ENCODE measurements at places on chromosomes 16 and 17.

DNA sequence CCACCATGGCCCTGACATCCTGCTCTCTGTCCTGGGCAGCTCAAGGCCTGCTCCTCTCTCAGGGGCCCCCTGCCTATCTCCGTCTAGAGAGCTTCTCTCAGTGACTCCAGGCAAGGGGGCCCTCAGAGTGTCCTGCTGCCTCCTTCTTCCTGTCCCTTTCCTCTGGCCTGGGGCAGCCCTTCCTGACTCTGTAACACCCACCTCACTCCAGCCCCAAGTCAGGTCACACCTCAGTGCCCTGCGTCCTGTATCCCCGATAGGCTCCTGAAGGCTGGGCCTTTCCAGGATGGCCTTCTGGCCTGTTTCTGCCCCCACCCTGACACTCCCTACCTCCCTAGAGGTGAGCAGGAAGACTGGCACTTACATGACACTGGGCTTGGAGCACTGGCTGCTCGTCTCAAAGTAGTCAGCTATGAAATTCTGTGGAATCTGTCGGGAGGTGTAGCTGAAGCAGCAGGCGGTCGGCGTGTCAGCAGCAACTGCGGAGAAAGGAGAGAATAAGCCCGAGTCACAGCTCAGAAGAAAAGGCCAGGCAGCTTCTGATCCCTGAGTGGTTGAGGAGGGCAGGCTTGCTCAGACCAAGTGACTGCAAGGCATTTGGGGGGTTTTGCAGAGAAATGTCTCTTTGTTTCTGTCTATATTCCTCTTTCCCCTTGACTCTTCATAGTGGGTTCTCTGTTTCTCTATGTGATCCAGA is 976 bp downstream of the CCL3L1 start:
- H3K4me1 ChIP-seq = no peaks in the 10 kb centered on the region
- peak; percentile 58 for DNase-seq
- no peaks in the 10 kb centered on the region for H3K36me3 ChIP-seq
- H3K4me3 ChIP-seq = no peak overlapping the region
- H3K27ac ChIP-seq = no peak overlapping the region
- H3K27me3 ChIP-seq = no peaks in the 10 kb centered on the region

DNA sequence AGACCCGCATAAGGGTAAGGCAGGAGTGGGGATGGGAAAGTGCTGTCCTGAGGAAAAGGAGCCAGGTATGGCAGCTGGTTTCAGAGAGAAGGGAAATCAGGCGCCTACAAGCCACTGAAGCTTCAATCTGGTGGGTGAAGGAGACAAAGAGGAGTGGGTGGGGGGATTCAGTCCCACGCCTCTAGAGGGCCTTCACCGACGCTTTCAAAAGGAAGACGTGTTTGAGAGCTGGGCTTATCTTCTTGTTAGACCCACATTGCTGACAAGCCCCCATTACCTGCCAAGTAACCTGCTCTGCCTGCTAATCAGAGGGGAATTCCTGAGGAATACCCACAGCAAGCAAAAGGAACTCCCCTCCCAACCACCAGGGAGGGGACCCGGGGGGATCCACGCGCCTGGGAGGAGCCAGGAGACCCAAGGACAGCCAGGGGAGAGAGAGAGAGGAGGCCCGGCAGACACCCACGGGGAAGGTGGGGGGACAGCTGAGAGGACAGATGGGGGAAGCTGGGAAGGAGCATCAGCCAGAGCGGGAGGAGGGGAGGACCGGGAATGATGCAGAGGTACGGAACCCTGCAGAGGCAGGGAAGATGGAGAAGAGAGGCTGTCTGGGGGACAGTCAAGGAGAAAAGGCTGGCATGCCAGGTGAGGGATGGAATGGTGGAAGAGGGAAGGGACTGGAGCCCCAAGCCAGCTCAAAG is 1.0 kb downstream of the MTMR4 start:
- no peak for DNase-seq
- peak overlapping the region; percentile 67 for H3K4me3 ChIP-seq
- no peaks in the 10 kb centered on the region for H3K27me3 ChIP-seq
- H3K36me3 ChIP-seq = peaks cover 40% of the 10 kb centered on the region
- peaks cover 48% of the 10 kb centered on the region for H3K4me1 ChIP-seq
- H3K27ac ChIP-seq = peak overlapping the region; percentile 84

GRCh38 chr16:89749637-89750036 is 28.3 kb downstream of the ZNF276 start:
- H3K4me1 ChIP-seq = no peaks in the 10 kb centered on the region
- no peak overlapping the region for H3K27ac ChIP-seq
- no peak for DNase-seq
- H3K36me3 ChIP-seq = no peaks in the 10 kb centered on the region

DNA sequence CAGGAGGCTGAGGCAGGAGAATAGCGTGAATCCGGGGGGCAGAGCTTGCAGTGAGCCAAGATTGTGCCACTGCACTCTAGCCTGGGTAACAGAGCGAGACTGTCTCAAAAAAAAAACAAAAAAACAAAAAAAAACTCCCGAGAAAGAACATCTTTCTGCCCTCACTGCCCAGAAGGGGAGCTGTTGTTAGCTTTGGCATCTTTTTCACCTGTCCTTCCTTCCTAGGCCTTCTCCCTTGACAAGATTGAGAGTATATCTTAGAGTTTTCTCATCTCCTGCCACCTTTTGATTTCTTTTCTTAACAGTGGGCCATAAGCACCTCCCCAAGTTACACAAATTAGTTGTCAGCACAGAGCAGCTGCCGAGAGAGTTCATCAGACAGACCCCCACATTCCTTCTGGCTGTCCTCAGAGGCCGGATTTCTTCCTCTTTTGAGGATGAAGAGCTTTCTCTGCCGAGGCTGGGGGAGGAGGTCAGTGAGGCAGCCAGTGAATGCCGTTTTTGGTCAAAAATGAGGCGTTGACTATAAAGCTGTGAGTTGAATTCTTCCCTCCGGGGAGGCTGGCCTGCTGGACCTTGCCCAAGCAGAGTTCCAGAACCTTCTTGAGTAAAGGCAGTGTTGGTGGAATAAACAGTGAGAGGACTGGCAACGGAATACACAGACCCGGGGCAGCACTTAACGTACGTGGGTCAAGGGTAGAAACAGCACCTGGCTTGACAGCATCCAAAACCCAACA is 127.0 kb downstream of the ABCC6 start:
- H3K36me3 ChIP-seq = no peaks in the 10 kb centered on the region
- no peaks in the 10 kb centered on the region for H3K27me3 ChIP-seq

- peaks cover 40% of the 10 kb centered on the region for H3K4me1 ChIP-seq
- H3K27me3 ChIP-seq = peaks cover 7% of the 10 kb centered on the region
- H3K36me3 ChIP-seq = no peaks in the 10 kb centered on the region
- peak within 1 kb of the TSS; percentile 69 for H3K27ac ChIP-seq
These were observed at the start of gene DOC2B for GRCh38 chr17:181245-182049. TSS of gene DOC2B (minus strand) at chr17:181650. CDS start at chr17:181479, 171 bp downstream.

DNA sequence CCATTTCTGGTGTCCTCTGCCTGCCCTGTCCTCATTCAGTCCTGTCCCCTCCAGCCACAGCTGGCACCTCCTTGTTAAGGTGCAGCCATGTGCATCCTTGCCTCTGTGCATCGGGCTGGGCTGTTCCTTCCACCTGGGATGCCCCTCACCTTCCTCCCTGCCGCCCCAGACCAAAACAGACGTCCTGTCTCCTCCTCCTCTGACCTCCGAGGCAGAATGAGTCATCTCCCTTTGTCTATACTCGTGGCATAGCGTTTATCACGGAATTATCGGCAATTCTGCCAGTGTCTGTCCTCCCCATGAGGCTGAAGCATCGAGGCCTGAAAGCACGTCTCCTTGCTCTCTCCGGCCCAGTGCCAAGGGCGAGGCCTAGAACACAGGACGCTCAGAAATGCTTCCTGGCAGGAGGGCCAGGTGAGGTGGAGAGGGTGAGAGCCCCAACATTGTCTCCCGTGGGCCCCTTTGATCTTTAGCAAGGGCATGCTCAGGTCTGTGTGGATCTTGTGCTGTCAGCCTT is 4.6 kb downstream of the RAI1 start:
- H3K4me3 ChIP-seq = no peak overlapping the region
- H3K27me3 ChIP-seq = no peaks in the 10 kb centered on the region
- peaks cover 68% of the 10 kb centered on the region for H3K4me1 ChIP-seq
- DNase-seq = no peak

DNA sequence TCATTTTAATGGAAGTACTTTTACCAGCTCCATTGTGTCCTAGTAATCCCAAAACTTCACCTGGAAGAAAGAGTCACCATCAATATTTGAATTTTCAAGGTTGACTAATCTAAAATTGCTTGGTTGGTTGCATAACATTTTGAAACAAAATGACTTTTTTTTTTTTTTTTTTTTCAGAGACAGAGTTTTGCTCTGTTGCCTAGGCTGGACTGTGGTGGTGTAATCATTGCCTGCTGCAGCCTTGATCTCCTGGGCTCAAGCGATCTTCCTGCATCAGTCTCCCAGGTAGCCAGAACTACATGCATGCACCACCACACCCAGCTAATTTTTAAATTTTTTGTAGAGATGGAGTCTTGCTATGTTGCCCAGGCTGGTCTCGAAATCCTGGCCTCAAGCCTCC is 12.6 kb upstream of the ABCA6 start:
- H3K4me1 ChIP-seq = no peaks in the 10 kb centered on the region
- H3K36me3 ChIP-seq = no peaks in the 10 kb centered on the region
- no peak overlapping the region for H3K27ac ChIP-seq
- H3K4me3 ChIP-seq = no peak overlapping the region
- H3K27me3 ChIP-seq = no peaks in the 10 kb centered on the region
- no peak for DNase-seq

GRCh38 chr16:79848719-79849118 is 248.2 kb upstream of the MAF start:
- no peak for DNase-seq
- no peaks in the 10 kb centered on the region for H3K27me3 ChIP-seq
- no peak overlapping the region for H3K4me3 ChIP-seq
- peak overlapping the region; percentile 72 for H3K27ac ChIP-seq
- peaks cover 41% of the 10 kb centered on the region for H3K4me1 ChIP-seq
- H3K36me3 ChIP-seq = no peaks in the 10 kb centered on the region

DNA sequence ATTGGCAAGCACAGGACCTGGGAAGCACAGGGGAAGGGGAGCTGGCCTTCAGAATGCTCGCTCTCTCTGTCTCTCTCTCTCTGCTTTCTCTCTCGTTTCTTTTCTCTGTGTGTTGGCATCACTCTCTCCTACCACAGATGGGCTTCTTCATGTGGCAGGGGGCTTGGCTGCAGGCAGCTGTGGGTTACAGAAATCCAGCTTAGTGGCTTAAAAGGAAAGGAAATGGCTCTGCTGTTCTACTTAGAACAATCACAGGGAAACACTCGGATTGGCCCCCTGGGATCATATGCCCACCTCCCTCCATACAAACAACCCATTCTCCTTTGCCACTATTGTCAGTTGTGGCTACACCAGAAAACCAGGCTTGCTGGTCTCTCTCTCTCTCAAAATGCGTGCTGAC is 20.4 kb downstream of the TBX2 start:
- peak; percentile 64 for DNase-seq
- H3K27me3 ChIP-seq = no peaks in the 10 kb centered on the region
- no peak overlapping the region for H3K4me3 ChIP-seq
- H3K27ac ChIP-seq = no peak overlapping the region

DNA sequence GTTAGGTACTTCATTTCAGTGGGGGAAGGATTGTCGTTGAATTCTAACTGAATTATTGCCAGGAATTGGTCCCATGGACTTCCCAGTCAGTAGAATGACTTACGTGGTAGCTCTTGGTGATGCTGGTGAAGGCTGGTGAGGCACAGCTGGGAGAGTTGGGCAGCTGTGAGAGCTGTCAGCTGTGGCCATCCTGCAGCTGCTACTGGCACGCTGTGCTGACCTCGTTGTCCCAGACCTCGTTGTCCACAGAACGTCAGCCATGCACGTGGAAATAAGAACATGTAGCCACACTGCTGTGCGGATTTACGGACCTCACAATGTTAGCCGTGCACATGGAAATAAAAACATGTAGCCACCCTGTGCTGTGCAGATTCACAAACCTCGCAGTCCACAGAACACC is 102.3 kb downstream of the NPIPB11 start:
- no peak overlapping the region for H3K4me3 ChIP-seq
- no peak for DNase-seq
- no peaks in the 10 kb centered on the region for H3K27me3 ChIP-seq
- H3K36me3 ChIP-seq = no peaks in the 10 kb centered on the region

GRCh38 chr16:86375851-86376250 is 134.5 kb upstream of the FOXF1 start:
- peak overlapping the region; percentile 66 for H3K27ac ChIP-seq
- no peak overlapping the region for H3K4me3 ChIP-seq
- H3K4me1 ChIP-seq = peaks cover 29% of the 10 kb centered on the region
- peaks cover 3% of the 10 kb centered on the region for H3K36me3 ChIP-seq
- no peaks in the 10 kb centered on the region for H3K27me3 ChIP-seq
- DNase-seq = no peak

DNA sequence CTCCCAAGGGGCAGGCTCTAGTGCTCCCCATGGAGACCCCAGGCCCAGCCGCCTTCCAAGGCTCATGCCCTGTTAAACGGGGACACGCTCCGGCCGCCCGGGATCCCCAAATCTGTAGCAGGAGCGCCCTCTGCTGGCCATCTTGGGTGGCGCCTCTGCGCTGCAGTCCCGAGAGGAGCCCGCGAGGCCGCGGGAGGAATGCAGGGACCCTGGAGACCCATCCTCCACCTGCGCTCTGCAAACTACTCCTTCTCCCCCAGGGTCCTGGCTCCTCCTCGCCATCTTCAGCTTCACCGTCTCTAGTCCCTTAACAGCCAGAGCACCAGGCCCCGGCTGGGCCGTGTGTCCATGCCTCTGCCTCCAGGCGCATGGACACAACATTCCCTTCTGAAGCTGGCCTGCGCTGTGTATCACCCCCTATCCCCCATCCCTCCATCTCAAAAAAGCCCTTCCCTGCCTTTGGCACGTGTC is 23.6 kb upstream of the KRT17 start:
- no peaks in the 10 kb centered on the region for H3K36me3 ChIP-seq
- H3K27me3 ChIP-seq = no peaks in the 10 kb centered on the region
- peak overlapping the region; percentile 87 for H3K27ac ChIP-seq
- H3K4me3 ChIP-seq = peak overlapping the region; percentile 47

- no peak overlapping the region for H3K27ac ChIP-seq
- no peaks in the 10 kb centered on the region for H3K27me3 ChIP-seq
- H3K4me1 ChIP-seq = peaks cover 29% of the 10 kb centered on the region
These were observed 280.8 kb upstream of the IRX5 start for GRCh38 chr16:54649876-54650275.

DNA sequence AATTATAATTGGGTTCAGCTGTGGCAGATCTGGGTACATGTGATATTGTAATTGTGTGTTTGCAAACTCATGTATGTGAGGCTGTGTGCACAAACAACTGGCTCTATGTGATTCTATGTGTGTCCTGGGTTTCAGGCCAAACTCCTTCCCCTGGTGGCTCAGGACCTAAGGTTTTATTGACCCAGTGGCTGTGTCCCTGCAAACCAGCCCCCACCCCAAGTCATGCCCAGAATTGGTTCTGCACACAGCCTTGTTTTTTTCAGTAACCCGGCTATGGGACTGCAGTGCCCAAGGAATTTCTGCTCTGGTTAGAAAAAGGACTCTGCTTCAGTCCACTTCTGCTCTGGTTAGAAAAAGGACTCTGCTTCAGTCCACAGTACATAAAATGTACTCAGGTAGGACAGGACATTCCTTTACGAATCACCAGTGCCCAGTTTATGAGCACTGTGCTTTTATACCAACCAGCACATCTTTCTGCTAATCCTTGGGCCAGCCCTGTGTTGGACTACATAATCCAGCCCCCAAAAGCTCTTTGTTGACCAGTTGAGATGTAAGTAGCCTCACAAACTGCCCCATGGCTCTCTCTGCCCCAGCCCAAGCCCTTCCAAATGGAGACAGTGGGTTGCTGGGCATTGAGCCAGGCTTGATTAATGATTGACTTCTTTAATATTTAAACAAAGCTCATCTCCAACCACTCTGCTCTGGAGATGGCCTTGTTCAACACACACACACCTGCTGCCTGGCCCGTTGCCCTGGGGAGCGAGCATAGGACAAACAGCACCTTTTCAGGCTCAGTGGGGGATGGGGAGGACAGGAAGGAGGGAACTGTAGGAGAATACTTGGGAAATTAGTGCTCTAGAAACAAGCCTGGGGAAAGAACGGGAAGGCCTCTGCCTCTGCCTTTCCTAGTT is 2.9 kb upstream of the KCNH6 start:
- no peaks in the 10 kb centered on the region for H3K27me3 ChIP-seq
- no peak for DNase-seq
- no peaks in the 10 kb centered on the region for H3K36me3 ChIP-seq
- no peak overlapping the region for H3K4me3 ChIP-seq
- H3K27ac ChIP-seq = no peak overlapping the region
- H3K4me1 ChIP-seq = no peaks in the 10 kb centered on the region

All from vagina (tissue), 2 donors.